Amniotic epithelial cell (primary cell): ENCODE measurements at places on chromosomes 1 and 21.

- DNase-seq = no peak
Observed at GRCh38 chr1:76843821-76844464, 23.3 kb upstream of the ST6GALNAC5 start.

GRCh38 chr1:43048601-43049011 lies 89.9 kb upstream of the SLC2A1 start:
- DNase-seq = no peak

- no peak for DNase-seq
Observed at GRCh38 chr21:33286076-33286475, 19.9 kb downstream of the IL10RB start.

DNA sequence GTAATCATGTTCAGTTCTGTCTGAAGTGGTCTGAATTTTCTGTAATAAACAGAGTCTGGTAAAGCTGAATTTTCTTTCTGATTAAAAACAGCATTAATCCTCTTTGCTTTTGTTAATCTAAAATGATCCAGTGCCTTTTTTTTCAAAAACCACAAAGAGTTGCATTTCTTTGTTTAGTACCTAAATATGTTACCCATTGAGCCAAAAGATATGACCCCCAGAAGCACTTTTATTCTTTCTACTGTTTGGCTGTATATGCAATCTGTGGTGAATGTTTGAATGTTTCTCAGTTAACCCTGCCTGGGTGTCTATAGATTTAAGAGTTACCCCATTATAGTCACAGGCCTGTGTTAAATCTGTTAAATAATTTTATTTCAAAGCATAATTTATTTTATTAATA lies 394.8 kb downstream of the PTPRC start:
- no peak for DNase-seq

GRCh38 chr1:230501849-230502248 lies 75.7 kb upstream of the PGBD5 start:
- no peak for DNase-seq

DNA sequence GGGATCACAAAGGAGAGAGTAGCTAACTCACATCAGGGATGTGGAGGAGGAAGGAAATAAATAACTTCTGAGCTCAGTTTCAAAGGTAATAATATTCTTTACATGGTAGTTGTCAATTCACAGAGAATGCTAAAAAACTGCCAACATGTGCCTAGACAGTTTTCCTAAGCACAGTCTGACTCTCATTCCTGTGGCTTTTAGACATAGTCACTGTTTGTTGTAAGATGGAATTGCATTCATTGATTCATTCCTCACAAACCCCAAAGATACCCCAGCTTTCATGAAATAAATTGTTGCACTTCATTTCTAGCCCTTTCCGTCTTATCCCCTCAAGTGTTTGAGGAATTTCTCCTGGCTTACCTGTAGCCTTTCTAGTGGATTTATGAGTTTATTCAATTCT lies 263.9 kb downstream of the NTNG1 start:
- no peak for DNase-seq
